Activated naive CD8-positive, alpha-beta T cell treated with anti-CD3 and anti-CD28 coated beads, Interleukin-2, amount 10 ng/mL, durations not matched to agents 7 days and 5 days (primary cell): ENCODE measurements at places on chromosomes 2 and 18. TPM values are rescaled to one million over a fixed set of nuclear protein-coding genes. Genes with fewer than 3 reads are reported as not detected.

- no peaks in the 10 kb centered on the region for H3K4me1 ChIP-seq
- no peaks in the 10 kb centered on the region for H3K36me3 ChIP-seq
- H3K27ac ChIP-seq: no peak overlapping the region
- no peak for DNase-seq
- H3K27me3 ChIP-seq: peaks cover 2% of the 10 kb centered on the region
Observed at GRCh38 chr2:191508738-191509137, 169.2 kb upstream of the NABP1 start.

GRCh38 chr18:42001801-42002200 is 46.8 kb downstream of the PIK3C3 start:
- no peak for DNase-seq
- peaks cover 52% of the 10 kb centered on the region for H3K36me3 ChIP-seq
- H3K27me3 ChIP-seq: no peaks in the 10 kb centered on the region
- H3K4me1 ChIP-seq: no peaks in the 10 kb centered on the region

The KIF5C gene
- 13.3 TPM for total RNA-seq

DNA sequence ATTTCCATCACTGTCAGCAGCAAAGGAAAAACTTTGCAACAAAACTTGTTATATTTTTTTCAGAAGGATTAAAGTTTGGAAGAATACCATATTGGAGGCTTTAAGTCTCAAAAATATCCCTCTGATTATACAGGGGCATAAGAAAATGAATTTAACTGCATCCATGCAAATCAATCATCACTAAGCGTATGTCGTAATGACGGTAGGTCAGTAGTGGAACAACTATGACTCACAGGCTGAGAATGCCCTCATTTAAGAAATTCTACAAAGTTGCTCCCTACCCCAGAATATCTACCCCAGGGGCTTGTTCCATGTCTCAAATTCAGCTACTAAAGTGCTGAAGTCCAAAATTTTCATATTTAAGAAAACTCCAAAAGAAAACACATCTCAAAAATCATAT is 12.5 kb upstream of the NAB1 start:
- H3K27ac ChIP-seq: no peak overlapping the region
- H3K36me3 ChIP-seq: no peaks in the 10 kb centered on the region
- no peaks in the 10 kb centered on the region for H3K4me1 ChIP-seq
- no peak overlapping the region for H3K4me3 ChIP-seq

DNA sequence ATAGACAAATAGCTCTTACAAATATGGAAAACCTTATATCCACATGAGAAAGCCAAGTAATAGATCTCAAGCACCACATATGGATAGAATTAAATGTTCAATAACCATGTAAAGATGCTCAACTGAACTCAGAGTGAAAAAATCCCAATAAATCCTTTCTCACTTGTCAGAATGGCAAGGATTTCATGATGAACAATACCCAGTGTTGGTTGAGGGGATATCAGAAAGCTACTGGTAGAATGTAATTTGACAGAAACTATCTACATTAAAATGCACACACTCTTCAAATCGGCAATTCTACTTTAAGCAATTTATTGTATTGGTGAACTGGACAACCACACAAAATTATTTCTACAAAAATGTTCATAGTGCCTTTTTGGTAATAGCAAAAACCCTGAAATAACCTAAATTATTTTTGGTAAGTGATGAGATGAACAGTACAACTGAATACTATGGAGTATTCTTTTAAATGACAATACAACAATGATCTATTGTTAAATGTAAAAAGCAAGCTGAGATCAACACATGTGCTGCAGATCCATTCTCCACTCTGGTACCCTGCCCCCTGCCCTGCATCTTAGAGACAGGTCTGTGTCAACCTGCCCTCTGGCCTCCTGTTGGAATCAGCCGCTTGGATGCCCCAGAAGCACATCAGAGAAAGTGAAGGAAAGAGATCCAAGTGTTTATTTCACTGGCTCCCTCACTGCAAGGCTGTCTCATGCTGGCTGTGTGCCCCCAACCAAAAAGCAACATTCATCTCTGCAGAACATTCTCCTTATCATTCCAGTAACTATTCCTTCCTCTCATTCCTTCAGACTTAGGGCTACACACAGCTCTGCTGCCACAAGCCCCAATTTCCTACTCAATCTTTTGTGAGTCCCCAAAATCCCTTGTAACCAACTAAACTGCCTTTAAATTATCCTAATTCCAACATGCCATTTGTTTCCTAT is 442.5 kb downstream of the LRATD1 start:
- no peaks in the 10 kb centered on the region for H3K4me1 ChIP-seq
- no peak for DNase-seq
- no peak overlapping the region for H3K4me3 ChIP-seq
- no peak overlapping the region for H3K27ac ChIP-seq
- H3K36me3 ChIP-seq: no peaks in the 10 kb centered on the region

The KANSL3 gene
- 69.6 TPM for total RNA-seq

GRCh38 chr2:61141151-61141550 is 20.8 kb upstream of the C2orf74 start:
- peaks cover 4% of the 10 kb centered on the region for H3K4me1 ChIP-seq
- peaks cover 3% of the 10 kb centered on the region for H3K36me3 ChIP-seq
- peaks cover 2% of the 10 kb centered on the region for H3K27me3 ChIP-seq
- H3K27ac ChIP-seq: no peak overlapping the region
- no peak overlapping the region for H3K4me3 ChIP-seq

GRCh38 chr2:101515477-101515876 is 40.6 kb upstream of the RFX8 start:
- no peak overlapping the region for H3K27ac ChIP-seq
- H3K27me3 ChIP-seq: peaks cover 9% of the 10 kb centered on the region
- H3K4me1 ChIP-seq: peaks cover 29% of the 10 kb centered on the region

The PLEKHM3 gene
- 8.7 TPM for total RNA-seq

DNA sequence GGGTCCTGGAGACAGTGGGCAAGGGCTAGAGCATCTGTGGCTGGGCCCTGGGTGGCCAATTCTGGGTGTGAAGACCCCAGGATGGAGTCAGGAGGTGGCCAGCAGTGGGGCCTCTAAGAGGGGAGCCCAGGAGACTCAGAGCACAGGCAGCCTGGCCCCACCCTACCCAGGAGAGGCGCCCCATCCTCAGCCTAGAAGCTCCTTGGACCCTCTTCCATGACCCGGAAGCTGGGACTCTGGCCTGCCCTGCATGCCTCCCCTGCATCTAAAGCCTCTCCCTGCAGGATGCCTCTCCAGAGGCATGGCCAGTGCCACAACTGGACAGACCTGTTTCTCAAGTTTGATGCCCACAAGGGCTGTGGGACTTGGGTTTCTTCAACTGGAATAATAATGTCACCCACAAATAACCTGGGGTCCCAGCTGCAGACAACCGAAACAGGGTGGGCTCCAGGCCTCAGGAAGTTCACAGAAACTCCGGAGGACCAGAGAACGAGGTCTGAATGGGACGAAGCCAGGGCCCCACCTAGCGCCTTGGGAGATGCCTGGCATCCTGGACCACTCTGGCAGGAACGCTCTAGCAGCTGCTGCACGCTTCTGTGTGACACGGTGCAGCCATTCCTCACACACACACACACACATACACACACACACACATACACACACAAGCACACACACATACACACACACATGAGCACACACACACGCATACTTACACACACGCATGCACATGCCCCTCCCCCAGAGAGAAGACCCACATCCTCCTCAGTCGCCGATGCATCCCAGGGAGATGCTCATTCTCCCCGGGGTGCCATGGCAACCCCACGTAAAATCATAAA is 16.4 kb downstream of the KCNIP3 start:
- no peaks in the 10 kb centered on the region for H3K27me3 ChIP-seq
- no peaks in the 10 kb centered on the region for H3K36me3 ChIP-seq
- no peak overlapping the region for H3K27ac ChIP-seq
- H3K4me1 ChIP-seq: no peaks in the 10 kb centered on the region

The INPP4A gene
- 147 TPM for total RNA-seq

The UGT1A8 gene
- total RNA-seq: not detected

GRCh38 chr2:19461504-19462255 is 103.3 kb upstream of the OSR1 start:
- no peak for DNase-seq
- no peaks in the 10 kb centered on the region for H3K36me3 ChIP-seq
- peaks cover 7% of the 10 kb centered on the region for H3K27me3 ChIP-seq
- no peak overlapping the region for H3K27ac ChIP-seq
- no peak overlapping the region for H3K4me3 ChIP-seq

The NDUFB3 gene
- 116 TPM for total RNA-seq

DNA sequence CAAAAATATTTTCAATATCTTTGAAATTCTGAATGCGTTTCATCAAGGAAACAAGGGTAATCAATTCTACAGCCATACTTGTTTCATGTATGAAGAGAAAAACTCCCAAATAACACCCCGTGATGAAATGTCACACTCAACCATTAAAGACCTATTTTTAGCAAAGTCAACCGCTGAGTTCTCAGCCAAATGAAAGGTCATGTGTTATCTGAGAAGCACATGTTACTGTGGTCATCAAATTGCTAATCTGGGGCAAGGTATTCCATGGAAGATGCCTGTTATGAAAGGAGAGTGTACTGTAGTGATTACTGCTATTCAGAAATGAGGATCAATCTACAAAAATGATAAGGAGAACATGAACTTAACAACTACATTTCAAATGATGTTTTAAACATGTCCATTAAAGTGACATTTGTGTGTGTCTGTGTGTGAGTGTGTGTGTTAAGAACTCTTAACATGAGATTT is 126.7 kb downstream of the BCL2 start:
- H3K27ac ChIP-seq: peak overlapping the region; percentile 46
- DNase-seq: no peak
- H3K27me3 ChIP-seq: no peaks in the 10 kb centered on the region

The NCL gene
- total RNA-seq: 461 TPM

DNA sequence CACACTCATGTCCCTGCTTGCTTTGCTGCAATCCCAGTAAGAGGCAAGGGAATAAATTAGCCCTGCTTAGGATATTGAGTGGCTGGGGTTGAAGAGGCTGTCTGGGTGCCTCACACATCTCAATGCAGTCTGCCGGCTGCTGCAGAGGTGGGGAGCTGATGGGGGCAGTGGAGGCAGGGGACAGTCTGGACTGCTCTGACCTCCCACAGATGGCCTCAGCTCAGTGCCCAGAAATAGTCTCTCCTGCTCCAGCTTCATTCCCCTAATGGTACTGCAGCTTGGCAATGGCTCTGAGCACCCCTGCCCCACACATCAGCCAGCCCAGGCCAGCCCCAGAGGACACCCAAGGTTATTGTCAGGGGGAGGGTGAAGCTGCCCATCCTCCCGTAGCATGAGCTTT is 21.5 kb upstream of the TNS1 start:
- DNase-seq: no peak
- no peaks in the 10 kb centered on the region for H3K36me3 ChIP-seq

- H3K36me3 ChIP-seq: peaks cover 13% of the 10 kb centered on the region
- H3K27ac ChIP-seq: no peak overlapping the region
- H3K27me3 ChIP-seq: no peaks in the 10 kb centered on the region
- peaks cover 12% of the 10 kb centered on the region for H3K4me1 ChIP-seq
- no peak for DNase-seq
Observed at GRCh38 chr2:274503-274902, 9.8 kb downstream of the ACP1 start.

DNA sequence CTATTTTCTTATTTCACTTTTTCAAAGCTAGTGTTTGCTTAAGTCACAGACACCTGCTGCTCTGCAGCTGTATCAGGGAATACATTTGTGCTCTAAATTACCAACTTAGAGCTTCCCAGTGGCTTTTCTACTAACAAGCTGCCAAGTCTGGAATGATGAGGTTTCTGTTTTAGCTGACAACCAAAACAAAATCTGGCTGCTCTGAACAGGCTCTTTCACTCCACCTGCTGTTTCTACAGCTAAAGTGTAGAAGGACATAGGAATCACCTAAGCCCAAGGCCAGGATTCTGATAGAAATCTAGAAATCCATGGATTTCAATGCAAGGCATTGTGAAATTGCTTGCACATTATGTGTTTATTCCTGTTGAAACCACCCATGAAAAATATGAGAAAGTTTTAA is 201.2 kb downstream of the SUCLG1 start:
- no peak overlapping the region for H3K4me3 ChIP-seq
- DNase-seq: no peak
- no peaks in the 10 kb centered on the region for H3K4me1 ChIP-seq

DNA sequence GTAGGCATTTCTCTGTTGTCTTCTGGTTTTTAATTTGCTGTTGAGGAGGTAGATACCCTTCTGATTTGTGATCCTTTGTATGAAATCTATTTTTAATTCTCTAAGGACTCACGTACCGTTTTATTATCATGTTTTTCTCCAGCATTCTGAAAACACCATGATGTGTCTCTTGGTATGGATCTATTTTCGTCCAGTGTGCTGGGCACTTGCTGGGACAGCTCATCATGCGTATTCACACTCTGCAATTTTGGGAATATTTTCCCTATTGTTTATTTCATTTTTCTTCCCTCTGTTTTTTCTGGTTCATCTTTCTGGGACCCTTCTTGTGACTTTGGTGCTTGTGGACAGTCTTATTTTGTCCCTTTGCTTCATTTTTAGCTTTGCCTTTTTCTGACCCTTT is 21.9 kb downstream of the RPIA start:
- no peaks in the 10 kb centered on the region for H3K27me3 ChIP-seq
- H3K36me3 ChIP-seq: peaks cover 38% of the 10 kb centered on the region
- no peak overlapping the region for H3K27ac ChIP-seq
- no peak for DNase-seq
- H3K4me3 ChIP-seq: no peak overlapping the region

The BOLL gene
- total RNA-seq: not detected

GRCh38 chr2:191638079-191638801 is 39.7 kb upstream of the NABP1 start:
- H3K4me3 ChIP-seq: peak overlapping the region; percentile 75
- H3K4me1 ChIP-seq: peaks cover 56% of the 10 kb centered on the region
- H3K36me3 ChIP-seq: peaks cover 8% of the 10 kb centered on the region
- DNase-seq: no peak

DNA sequence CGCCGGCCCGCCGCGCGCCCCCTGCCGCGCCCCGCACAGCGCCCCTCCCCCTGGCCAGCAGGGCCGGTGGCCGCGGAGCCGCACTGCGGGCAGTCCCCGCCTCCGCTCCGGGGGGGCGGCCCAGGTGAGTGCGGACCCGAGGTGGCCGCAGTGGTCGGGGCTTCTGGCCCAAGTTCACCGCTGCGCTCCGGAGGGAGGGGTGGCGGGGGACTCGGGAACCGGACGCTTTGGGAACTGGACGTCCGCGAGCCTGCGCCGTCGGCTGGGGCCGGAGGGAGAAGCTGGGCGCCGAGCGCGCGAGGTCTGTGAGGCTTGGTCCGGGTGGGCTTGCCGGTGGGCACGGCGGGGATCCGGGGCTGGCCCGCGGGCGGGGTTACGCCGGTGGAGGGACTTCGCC is 591 bp upstream of the LDLRAD4 start:
- no peak overlapping the region for H3K27ac ChIP-seq
- peak overlapping the region; percentile 65 for H3K4me3 ChIP-seq
- H3K4me1 ChIP-seq: peaks cover 27% of the 10 kb centered on the region
- DNase-seq: no peak
- H3K36me3 ChIP-seq: peaks cover 4% of the 10 kb centered on the region
- H3K27me3 ChIP-seq: peaks cover 32% of the 10 kb centered on the region

The TMEM200C gene
- total RNA-seq: not detected
